ENCODE measurements at places on chromosomes 11 and 22. TPM values are rescaled to one million over a fixed set of nuclear protein-coding genes. Genes with fewer than 3 reads are reported as not detected.

DNA sequence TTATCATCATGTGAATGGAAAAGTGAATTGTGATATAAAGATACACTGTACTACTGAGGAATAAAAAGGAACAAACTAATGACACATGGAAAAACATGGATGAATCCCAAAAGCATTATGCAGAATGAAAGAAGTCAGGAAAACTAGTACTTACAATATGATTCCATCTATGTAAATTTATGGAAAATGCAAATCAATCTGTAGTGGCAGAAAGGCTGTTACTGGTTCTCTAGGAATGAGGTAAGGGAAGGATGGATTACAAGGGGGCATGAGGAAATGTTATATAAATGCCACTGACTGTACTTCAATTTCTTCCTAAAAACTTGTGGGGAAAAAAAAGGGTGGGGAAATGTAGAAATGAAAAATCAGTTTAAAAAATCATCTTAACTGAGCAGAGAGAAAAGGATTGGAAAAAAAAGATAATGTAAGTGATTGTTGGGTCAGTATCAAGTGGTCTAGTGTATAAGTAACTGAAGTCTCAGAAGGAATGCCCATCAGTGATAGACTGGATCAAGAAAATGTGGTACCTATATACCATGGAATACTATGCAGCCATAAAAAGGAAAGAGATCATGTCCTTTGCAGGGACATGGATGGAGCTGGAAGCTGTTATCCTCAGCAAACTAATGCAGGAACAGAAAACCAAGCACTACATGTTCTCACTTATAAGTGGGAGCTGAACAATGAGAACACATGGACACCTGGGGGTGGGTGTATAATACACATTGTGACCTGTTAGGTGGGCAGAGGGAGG lies 48.8 kb downstream of the USP35 start:
- DNase-seq: no peak

DNA sequence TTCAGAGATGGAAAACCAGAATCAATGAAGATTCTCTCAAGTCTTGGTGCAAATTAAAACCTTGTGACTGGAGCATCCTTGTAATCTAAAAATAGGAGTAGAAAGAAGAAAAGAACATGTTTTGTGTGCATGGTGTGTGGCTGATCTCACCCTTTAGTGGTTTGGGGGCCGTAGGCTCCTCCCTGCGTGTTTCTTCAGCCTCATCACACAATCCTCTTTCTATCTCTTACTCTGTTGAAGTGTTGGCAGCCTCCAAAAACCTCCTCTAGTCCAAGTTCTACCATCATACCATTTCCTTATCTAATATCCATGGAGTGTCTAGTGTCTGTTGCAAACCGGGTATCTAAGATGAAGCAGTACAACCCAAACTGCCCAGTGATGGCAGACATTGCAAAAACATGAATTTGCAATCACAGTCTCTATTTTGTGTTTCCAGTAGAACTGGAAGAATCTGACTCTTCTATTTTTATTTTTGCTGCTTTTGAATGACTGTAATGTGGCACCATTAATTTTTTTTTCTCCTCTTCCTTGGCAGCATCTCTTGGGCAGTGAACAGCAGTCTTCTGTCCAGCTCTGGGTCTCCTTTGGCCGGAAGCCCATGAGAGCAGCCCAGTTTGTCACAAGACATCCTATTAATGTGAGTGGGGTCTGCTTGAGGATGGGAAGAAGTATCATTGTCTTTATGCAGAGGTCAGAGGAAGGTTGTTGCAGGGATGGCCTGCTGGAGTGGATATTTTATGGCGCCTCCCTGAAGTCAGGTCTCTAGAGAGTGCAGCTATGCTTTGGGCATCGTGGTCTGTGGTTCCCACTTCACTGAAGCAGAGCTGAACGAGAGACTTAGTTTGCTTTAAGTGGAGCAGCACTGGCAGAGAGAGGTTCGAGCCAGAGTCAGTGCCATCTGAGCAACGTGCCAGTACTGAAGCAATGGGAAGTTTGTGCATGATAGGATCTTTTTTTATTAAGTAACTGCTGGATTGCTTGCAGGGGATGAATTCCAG lies 60.0 kb upstream of the SORL1-AS1 start:
- DNase-seq: no peak

DNA sequence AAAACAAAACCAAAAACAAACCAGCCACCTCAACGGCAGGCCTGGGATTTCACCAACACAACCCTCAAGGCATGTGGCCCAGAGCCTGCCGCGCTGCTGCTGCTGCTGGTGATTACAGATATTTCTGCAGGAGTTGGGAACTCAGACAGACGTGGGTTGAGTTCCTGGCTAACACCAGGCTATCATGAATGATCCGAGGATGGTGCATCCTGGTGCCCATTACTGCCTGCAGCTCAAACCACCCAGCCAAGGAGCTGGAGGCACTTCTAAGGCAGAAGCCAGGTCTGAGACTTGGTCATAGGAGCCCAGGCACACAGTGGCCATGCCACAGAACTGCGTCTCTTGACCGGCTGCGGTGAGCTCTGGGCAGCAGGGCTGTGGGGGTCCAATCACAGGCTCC lies 151.8 kb downstream of the MPPED1 start:
- no peak for DNase-seq

DNA sequence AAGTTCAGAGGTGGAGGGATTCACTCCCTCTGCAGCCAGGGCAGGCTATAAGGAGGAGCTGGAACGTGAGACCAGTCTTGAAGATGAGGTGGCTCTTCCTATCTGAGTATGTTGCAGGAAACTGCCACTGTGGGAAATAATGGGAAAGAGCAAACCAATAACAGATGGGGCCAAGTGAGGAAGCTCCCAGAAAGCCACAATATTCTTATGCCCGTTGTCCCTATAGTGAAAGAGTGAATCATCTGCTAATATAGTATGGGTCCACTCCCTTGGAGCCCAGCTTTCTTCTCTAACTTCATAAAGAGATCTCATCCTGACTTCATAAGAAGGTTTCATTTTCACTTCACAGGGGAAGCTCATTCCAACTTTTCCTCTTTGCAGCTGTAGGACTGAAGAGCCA lies 206.4 kb downstream of the BLID start:
- no peak for DNase-seq

- no peak for DNase-seq
Measured at GRCh38 chr22:50262460-50262911, 1.0 kb upstream of the MAPK12 start.

DNA sequence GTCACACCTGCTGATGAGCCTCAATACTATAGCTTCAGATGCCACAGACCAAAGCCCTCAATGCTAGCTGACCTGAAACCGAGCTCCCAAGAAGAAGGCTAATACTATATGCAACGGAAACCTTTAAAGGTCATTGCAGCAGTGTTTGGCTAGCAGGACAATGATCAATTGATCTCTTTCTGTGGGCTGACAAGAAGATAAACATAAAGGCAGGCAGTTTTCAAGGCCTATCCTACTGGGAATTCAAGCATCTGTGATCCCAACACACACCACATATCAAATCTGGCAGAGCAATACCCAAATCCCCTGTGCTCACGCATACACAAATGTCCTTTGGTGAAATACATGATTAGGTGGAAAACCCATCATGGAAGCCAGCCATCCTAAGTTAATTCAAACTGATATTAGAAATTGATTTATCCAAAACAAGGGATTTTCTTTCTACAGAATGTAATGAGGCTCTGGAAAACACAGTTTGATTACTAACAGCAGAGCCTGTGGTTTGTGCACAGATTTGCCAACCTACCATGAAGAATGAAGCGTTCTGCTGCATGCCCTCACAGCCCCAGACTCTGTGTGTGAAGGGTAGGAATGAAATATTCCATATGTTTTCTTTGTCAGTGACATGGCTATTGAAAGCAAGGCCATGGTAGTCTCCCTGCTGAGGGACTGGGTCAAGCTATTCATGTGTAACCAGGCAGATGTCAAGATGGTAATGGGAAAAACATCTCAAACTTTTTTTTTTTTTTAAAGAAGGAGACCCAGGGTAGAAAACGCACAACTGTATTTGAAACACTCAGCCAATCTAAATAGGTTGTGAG lies 12.2 kb downstream of the LGR4 start:
- no peak for DNase-seq

DNA sequence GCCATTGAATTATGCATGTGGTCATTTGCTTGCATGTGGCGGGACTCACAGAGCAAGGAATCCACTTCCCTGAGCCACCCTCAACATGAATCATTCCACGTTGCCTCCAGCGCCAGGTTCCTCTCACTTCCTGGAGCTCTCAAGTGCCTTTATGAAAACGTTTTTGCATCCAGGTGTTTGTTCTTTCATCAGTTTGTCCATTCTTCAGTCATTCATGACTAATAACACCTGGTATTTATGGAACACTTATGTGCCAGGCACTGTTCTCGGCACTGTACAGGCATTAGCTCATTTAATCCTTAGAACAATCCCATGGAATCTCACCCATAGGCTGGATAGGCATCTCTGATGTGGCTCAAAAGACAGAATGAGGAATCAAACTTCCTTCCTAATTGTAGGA lies 256.1 kb upstream of the SYN3 start:
- DNase-seq: no peak

DNA sequence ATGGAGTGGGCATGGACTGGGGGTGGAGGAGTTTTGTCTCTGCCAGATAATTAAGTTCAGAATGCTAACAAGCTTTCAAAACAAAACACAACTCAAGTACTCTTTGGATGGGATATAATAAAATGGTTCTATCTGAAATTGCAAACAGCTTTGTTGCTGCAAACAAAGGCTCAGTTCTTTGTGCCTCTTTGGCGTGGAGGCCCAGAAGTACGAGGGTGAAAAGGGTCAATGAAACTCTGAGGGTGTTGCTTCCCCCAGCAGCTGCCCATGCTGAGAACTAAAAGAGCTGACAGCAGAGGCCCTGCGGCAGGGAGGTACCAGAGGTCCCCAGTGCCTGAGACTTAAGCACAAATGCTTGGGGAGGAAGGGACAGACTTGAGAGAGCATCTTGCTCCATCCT lies 26.5 kb upstream of the IGSF22 start:
- DNase-seq: no peak

Gene PHETA2
- polyA plus RNA-seq: 17.9 TPM

DNA sequence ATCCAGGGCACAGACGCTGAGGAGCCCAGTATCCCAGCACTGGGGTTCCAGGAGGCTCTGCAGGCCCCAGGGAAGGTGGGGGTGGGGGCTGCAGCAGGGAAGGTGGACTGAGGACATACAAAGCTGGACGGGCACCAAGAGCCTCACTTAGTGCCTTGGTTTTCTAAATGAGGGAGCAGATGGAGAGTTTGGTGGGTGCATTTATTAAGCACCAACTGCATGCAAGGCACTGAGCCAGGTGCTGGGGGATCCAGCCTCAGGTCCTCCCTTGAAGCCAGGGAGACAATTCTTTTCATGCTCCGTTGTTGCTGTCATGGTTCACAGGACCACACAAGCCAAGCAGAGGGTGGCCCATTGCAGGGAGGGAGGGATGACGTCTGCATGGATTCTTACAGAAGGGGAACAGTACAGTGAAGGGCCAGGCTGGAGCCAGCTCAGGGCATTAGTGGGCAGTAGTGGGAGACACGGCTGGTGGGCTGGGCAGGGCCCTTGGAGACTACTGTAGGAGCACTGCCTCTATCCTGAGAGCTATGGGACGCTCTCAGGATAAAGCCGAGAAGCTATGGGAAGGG lies 65.0 kb downstream of the MACROD1 start:
- no peak for DNase-seq

Gene SLC6A5
- not detected for polyA plus RNA-seq

DNA sequence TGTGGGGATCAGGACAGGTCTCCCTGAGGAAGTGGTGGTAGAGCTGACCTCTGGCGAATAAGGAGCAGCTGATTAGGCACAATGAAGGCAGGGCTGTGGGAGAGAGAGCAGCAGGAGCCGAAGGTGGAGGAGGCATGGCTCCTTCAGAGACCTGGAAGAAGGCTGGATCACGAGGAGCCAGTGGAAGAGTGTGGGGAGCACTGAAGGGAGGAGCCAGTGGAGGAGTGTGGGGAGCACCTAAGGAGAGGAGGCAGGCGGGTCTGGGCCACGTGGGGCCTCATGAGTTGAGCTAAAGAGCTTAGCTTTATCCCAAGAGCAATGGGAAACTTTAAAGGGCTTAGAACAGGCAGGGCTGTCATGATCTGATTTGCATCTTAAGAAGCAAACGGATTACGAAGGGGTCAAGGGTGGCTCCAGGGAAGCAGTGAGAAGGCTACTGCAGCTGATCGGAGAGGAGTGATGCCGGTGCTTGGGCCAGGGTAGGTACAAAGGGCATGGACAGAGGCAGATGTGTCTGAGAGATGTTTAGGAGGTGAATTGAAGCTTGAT lies 44.9 kb upstream of the EIF3D start:
- DNase-seq: no peak

GRCh38 chr11:118908901-118909618 lies 16.7 kb downstream of the BCL9L start:
- peak; percentile 92 for DNase-seq

Gene OR5B21
- not detected for polyA plus RNA-seq

- DNase-seq: no peak
Measured at GRCh38 chr22:25797498-25798290, 55.7 kb downstream of the MYO18B start.

Gene KRTAP5-9
- polyA plus RNA-seq: not detected

Gene ZC3H12C
- polyA plus RNA-seq: 8.7 TPM

DNA sequence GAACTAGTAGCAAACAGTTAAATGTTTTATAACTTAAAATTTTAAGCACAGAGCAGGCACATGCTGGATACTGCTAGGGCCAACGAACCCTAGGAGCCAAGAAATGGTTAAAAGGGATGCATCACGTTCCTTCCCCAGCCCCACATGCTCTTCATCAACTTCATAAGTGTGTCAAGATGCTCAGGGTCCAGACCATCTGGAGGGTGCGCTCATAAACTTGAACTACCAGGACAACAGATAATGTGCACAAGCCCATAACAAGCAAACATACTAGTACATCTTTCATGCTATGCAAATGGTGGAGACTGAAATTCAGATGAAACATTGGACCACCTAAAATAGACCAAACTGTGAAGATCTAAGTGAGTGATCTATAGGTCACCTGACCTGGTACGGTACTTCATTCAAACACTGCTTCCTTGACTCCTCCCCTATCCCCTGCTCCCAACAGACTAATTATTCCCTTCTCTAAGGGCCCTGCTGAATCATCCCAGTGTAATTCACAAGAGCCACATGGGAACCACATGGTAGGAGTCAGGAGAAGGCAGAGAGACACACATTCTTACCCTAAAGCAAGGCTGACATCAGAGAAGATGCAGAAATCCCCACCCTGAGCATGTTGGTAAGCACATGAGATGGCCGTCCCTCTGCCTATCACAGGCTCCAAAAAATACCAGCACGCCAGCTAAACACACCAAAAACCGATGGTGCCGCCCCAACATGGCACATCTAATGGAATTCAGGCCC lies 83.9 kb downstream of the ETS1 start:
- no peak for DNase-seq

DNA sequence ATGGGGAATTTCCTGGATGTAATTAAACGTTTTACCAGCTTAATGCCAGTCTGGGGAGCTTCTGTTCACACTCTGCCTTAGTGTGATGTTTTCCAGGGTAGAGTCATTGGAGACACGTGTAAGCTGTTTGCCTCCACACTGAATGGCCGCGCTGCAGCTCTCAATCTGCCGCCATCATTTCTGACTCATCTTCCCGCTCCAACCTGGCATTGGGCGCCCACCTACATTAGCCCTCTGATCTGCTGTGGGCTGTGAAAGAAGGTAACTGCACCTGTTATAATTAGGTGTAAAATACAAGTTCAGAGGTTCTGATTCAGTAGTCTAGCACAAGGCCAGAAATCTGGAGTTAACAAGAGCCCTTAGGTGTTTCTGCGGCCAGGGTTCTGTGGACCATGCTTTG lies 54.6 kb downstream of the MN1 start:
- DNase-seq: no peak

GRCh38 chr11:106827687-106828086 lies 190.6 kb downstream of the GUCY1A2 start:
- no peak for DNase-seq

All from hindlimb muscle (tissue), 1 donor.